ENCODE measurements at places on chromosomes 12 and 14.

DNA sequence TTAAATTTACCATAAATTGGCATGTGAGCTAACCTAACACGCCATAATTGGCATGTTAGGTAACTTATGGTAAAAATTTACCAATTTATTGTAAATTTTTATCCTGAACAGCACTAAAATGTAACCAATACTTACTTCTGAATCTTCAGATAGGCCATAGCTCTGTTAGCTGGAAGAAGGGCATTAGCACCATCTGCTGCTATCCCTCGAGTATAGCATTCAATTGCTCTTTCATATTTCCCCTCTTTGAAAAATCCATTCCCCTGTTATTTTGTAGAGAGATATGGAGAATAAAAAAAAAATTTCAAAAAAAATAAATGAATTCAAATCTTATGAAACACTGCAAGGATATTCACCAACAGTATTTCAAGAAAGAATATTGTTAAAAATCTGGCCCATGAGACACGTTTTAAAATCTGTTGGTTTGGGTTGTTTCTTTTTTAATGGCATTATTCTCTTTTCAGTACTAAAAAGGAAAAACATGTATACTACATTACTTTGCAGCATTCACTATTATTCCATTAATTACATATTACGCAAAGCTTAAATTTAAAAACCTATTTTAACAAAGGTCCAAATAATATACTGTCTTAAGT is 19.1 kb downstream of the RPAP3 start:
- DNase-seq: no peak

DNA sequence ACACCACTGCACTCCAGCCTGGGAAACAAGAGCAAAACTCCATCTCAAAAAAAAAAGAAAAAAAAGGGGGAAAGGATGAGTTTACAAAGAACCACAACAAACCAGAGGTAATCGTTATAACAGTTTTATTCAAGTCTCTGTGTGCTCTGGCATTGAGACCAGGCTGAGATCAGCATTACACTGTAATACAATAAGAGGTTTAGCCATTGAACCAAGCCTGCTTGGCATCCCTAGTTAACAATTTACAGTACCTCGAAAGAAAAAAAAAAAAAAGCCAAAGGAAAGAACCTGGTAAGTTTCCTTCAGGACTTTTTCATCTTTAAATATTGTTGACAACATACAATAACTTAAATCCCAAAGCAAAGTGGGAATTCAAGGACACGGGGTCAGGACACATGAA is 80.7 kb downstream of the TTC9 start:
- no peak for DNase-seq

DNA sequence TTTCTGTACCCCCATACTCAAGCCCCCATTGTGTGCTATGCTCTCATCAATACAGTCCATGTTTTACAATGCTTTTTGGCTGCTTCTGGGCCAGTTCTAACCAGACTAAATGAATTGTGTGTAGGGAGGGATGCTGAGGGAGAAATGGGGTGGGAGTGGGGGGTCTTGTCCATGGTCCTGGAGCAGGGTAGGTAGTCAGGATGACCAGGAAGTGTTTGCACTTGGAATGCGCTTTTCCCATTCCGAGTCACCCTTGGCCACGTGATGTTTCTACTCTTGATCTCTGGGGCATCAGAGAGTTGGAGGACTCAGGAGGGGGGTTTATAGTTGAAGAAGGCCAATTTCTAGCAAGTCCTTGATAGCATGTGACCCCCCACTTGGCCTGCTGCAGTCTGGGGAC is 1.2 kb upstream of the SMIM41 start:
- DNase-seq: no peak

- no peak for DNase-seq
These were observed 182.6 kb downstream of the ETV6 start for GRCh38 chr12:11832093-11832492.

- DNase-seq: no peak
These were observed 34.5 kb upstream of the LGALS3 start for GRCh38 chr14:55094292-55095157.

- no peak for DNase-seq
These were observed 5.2 kb downstream of the DCN start for GRCh38 chr12:91177381-91177780.

GRCh38 chr12:118404876-118405521 is 28.6 kb downstream of the SUDS3 start:
- peak; percentile 85 for DNase-seq

DNA sequence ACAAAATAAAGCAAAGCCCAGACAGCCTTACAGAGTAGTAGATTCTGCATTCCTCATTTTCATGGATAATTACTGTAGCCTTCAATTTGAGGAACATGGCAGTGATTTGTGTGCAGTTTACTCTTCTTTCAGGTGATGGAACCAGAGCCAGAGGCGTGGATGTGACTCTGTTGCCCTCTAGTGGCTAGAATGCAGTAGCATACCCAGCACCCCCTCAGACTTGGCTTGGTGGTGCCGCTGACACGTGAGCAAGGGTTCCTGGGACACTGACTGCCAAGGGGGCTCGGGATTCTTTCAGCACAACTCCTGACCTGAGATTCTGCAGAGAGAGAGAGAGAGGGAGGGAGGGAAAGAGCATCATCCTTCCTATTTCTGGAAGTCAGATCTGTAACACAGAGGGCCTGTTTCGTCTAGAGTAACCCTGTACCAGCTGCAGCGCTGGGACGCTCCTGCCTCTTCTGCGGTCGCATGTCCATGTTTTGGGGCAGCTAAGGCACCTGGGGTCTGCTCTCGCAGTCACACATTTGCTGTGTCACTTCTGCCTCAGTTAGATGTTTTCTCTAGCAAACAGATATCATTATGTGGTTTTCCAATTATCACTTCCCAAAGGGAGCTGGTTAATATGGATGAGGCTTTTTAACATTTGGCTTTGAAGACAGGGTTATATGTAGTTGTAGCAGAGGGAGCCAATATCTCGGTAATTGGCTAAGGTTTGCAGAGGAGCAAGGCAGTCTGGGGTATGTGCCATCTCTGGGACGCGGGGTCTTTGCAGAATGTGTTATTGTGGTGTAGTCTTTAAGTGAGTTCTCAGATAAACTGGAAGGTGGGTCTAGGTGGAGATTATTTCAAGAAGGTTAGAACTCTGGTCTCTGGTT is 428.1 kb downstream of the NRXN3 start:
- DNase-seq: peak; percentile 30

- no peak for DNase-seq
These were observed 1.8 kb downstream of the PHC1 start for GRCh38 chr12:8916154-8916553.

GRCh38 chr14:48622980-48623379 is 947.6 kb upstream of the MDGA2 start:
- DNase-seq: no peak

DNA sequence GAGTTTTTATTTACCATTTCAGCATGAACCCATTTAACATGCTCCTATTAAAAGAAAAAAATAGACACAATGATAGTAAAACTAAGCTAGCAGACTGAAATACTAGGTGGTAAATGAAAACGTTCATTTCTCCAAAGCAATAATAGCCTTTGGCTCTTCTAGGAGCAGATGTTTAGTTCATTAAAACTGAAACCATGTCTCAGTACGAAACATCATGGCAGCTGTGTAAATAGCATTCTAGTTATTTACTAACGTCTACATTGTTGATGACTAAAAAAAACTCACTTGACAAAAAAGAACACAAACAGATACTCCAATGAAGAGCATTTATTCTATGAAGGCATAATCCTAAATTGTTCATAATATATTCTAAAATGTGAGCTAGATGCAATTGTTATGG is 17.9 kb downstream of the RECQL start:
- DNase-seq: no peak

GRCh38 chr14:92316937-92317336 is 6.0 kb upstream of the SLC24A4 start:
- DNase-seq: no peak

DNA sequence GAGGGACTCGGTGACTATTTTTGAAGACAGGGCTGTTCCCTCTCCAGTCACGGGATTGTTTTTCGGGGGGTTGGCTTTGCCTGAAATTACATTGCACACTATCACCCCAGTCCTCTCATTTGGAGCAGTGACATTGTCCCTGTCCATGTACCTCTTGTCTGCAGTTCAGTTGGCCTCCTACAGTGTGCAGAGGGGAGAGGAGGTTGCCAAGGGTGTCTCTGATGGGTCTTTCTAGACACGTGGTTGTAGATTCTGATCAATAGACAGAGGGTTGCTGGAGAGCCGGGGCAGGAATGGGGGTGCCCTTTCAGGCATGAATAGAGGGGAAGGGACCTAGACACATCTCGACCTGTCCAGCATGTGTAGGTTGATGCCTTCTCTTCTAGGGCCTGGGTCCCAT is 1.2 kb downstream of the TMEM120B start:
- DNase-seq: no peak

DNA sequence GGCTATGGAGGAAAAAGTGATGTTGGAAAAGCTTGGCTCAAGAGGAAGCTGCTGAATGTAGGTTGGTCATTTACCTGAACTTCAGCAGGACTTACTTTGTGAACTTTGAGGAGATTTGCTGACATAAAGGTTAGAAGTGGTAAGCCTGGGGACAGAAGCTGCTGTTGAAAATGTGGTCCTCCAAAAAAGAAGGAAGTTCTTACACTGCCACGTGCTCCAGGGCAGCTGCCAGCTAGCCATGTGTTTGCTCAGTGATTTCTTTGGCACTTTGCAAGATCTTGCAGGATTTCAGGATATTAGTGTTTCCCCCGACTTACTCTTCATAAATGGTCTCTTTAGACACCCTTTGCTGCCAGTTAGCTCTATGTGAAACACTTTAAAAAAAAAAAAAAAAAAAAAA is 14.8 kb upstream of the DYRK2 start:
- DNase-seq: no peak

DNA sequence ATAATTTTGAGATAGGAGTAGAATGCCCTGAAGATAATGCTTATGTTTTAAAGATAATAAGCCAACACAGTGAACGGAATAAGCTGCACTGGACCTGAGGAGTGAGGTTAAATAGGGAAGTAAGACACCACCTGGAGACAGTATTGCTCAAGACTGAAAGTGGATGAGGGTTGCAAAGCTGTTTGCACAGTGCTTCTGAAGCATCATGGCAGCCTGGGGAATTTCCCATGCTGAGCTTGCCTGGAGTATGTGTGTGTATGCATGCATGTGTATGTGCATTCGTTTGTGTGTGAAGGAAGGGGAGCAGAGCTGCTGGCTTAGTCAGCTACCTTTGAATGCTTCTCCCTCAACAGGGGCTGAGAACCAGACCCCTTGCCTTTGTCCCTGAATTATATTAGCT is 35.8 kb downstream of the BHLHE41 start:
- no peak for DNase-seq

- no peak for DNase-seq
These were observed 4.3 kb downstream of the RNF212B start for GRCh38 chr14:23242076-23242475.

DNA sequence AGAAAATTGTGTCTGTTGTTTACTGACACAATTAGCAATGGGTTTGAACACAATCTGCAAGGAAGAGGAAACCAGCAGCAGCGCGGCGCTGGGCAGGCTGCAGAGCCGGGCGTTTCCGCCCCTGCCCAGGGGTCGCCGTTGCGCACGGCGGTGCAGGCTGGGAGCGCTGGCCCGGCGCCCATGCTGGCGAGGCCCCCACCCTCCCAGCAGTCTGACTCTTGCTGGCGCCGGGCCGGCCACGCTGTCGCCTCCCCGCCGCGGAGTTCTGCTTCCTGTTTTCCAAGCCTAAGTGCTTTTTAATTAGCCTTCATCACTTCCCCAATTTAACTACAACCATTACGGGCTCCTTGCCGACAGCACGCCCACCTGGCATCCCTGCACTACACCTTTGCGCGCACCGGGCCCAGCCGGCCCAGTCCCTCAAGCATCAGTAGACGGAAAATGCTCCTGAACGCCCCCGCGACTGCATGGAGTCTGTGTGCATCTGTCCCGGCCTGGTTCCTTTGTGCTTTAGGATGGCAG is 212.1 kb downstream of the GXYLT1 start:
- DNase-seq: peak; percentile 40

GRCh38 chr12:807041-807735 is 54.8 kb downstream of the WNK1 start:
- no peak for DNase-seq

DNA sequence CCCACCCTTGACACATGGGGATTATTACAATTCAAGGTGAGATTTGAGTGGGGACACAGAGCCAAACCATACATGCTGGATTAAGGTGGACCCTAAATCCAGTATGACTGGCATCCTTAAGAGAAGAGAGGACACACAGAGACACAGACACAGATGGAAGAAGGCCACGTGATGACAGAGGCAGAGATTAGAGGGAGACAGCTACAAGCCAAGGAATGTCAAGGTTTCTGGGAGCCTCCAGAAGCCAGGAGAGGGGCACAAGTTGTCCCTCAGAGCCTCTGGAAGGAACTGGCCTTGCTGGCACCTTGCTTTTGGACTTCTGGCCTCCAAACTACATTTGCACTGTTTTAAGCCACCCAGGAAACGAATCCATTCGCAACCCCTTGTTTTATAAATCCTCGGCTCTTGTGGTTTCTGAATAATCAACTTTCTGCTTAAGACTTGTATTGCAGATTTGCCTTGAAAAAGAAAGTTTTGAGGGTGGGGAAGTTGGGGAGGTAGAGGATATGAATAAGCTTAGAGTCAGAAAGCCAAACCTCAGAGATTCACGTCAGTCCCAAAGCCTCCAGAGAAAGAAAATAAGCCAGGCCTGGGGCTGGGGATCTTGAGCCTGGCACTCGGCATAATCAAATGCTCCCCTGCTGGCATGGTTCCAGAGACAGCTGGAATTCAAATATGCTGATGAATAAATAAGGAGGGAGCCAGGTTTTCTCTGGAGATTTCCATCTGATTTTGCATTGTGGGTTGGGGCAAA is 224.2 kb upstream of the PWP1 start:
- DNase-seq: no peak

Data from dorsolateral prefrontal cortex (tissue), 122 donors.